ENCODE measurements at places on chromosomes 12 and 14. TPM values are rescaled to one million over a fixed set of nuclear protein-coding genes. Genes with fewer than 3 reads are reported as not detected.

The OSBPL8 gene
- total RNA-seq, result 60.1 TPM

The TNS2 gene
- total RNA-seq, result 55.5 TPM

The C1S gene
- total RNA-seq, result 70.2 TPM

The NPFF gene
- total RNA-seq, result not detected

The ANO2 gene
- 5.7 TPM for total RNA-seq

The RIPK3 gene
- 1.1 TPM for total RNA-seq

The EML1 gene
- 7.5 TPM for total RNA-seq

The HEATR5A gene
- total RNA-seq, result 21.5 TPM

The ATP2A2 gene
- 2,814 TPM for total RNA-seq

The LGR5 gene
- 1.7 TPM for total RNA-seq

The GPRC5D gene
- not detected for total RNA-seq

The FOXM1 gene
- 0.15 TPM for total RNA-seq

The ZBTB42 gene
- 4.5 TPM for total RNA-seq

The HOXC12 gene
- not detected for total RNA-seq

The PLA2G1B gene
- total RNA-seq, result not detected

The RBM25 gene
- total RNA-seq, result 50.2 TPM

The TSPAN19 gene
- total RNA-seq, result not detected

The TEX52 gene
- not detected for total RNA-seq

The TMEM63C gene
- total RNA-seq, result not detected

The GPD1 gene
- 221 TPM for total RNA-seq

The SCAF11 gene
- total RNA-seq, result 69.6 TPM

The SMIM41 gene
- total RNA-seq, result not detected

The OR4K15 gene
- total RNA-seq, result not detected

The MGAT4C gene
- total RNA-seq, result 0.06 TPM
